ENCODE measurements at places on chromosomes 4 and X.

DNA sequence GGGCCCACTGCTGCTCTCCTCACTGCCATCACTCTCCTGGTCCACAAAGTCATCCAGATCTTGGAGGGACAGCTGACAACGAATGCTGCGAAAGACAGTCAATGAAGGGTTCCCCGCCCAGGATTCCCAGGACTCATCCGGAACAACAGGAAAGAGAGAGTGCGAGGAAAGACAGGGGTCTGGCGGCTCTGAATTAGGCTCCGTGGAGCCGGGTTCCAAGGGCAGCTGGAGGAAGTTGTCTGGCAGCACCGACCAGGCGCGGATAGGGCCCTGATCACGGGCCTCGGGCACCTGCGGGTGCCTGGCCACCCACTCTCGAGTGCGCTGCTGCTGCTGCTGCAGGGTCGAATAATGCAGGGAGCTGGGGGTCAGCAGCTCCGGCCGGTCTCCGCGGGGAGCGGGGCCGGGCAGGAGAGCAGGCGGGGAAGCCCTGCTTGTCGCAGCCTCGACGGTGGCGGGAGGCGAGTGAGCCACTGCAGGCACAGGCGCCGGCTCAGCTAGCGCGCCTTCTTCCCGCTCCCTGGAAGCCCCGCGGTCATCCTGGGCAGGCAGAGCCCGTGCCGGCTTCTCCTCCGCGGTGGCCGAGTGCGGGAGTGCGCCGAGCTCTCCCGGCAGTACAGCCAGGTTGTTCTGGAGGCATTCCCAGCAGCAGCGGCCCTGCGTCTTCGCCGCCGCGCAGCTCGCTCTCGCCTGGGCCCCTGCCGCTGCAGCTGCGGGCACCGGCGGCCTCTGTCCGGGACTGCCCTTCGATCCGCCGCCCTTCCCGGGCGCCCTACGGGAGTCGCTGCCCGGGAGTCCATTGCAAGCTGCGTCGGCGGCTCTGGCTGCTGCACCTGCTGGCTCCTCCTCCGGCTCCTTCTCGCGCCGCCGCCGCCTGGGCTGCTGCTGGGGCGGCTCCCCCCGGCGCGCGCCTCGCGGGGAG is 1.1 kb downstream of the SOWAHB start:
- DNase-seq: peak; percentile 68

GRCh38 chr4:84492737-84493091 is 6.4 kb downstream of the NKX6-1 start:
- no peak for DNase-seq

DNA sequence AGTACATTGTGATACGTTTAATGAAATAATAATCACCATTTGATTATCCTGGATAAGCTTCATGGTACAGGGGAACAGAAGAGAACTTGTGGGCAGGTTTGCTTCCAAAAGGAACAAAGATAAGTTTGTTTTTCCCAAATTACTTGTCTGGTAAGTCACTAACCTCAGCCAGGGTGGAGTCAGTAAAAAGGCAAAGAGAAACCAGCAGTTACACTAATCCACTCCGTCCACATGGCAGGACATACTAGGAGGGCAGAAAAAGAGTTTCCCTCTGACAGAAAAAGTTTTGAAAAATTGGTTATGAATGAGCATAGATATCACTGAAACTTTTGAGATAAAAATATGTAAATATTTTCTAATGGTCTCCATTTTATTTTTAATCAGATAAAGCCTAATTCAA is 285.9 kb downstream of the IL15 start:
- DNase-seq: no peak

DNA sequence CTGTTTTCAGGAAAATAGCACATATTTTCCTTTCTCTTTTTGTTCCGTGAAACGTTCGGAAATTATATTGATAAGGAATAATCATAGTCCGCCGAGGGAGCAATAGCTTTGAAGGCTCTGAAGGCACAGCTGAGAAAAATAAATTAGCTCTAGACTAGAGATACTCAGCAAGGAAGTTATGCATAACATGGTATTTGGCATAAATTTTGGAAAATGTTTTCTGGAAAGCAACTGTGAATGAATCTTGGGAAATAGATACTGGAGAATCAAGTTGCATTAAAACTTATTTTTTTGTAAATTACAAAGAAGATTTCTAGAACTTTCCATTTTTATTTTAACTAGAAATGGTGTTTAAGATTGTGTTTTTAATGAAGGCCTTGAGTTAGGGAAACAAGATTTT is 92.4 kb downstream of the HPRT1 start:
- no peak for DNase-seq

- DNase-seq: peak; percentile 46
Measured at GRCh38 chrX:123959281-123960063, 2.0 kb upstream of the STAG2 start.

GRCh38 chrX:48938721-48939425 is 18.5 kb downstream of the OTUD5 start:
- no peak for DNase-seq

- DNase-seq: no peak
Measured at GRCh38 chrX:97846718-97847237, 963.1 kb downstream of the RPA4 start.

GRCh38 chr4:188160406-188160805 is 21.2 kb downstream of the TRIML1 start:
- no peak for DNase-seq

DNA sequence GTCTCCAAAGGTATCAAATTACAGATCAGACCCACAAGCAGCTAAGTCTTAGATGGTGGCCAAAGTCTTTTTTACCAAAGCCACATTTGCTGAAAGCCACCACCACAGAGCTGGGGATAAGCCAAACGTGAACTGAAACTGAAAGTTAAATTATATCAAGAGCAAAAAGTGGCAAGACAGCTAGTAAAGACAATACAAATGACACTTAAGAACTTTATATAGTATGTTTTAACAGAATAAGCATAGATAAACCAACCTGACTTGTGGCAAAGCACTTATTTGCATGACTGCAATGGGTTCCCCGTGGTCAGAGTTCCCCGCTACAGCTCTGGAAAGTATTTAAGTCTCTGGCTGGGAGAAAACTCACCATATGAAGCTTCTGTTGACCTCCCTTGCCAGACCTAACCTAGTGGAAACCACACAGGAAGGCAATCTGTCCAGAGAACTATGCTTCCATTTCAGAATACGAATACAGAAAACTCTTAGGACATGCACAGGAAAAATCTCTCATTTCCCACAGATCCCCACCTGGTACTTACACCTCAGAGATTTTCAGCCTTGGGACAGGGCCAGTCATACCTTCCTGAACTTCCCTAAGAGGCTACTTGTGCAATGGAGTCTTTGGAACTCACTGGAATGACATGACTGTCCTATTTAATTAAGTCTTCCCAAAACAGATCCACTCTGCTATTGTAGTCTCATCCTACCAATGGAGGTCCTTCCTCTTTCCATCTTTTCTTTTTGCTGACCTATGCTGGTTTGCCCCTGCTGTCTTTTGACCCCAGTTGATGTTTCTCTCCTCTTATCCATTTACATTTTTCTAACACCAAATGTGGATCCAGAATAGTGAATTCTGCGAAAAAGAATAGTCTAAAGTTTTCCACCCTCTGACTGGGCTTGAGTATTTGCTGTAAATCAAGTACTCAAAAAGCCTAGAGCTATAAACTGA is 225.1 kb downstream of the NR3C2 start:
- DNase-seq: no peak

GRCh38 chrX:97070346-97070745 is 186.6 kb downstream of the RPA4 start:
- DNase-seq: no peak

- DNase-seq: peak; percentile 52
Measured at GRCh38 chr4:152936446-152937335, 568 bp downstream of the FHDC1 start.

DNA sequence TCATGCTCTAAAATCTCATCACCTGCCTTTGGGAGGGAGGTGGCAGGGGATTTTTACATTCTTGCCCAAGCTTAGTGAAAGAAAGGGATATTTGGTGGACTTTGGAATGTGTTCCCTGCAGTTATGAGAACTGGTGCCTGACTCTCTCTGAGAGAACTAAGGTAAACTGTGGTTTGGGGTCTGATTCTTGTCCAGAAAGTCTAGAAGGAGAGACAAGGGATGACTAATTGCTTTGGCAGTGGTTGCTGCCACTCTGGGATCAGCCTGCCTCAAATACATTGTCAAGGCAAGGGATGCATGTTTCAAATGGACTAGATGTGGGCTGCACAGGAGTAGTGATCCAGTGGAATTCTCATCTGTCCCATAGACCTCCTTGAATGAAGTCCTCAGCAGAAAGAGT is 115.2 kb downstream of the DDIT4L start:
- no peak for DNase-seq

DNA sequence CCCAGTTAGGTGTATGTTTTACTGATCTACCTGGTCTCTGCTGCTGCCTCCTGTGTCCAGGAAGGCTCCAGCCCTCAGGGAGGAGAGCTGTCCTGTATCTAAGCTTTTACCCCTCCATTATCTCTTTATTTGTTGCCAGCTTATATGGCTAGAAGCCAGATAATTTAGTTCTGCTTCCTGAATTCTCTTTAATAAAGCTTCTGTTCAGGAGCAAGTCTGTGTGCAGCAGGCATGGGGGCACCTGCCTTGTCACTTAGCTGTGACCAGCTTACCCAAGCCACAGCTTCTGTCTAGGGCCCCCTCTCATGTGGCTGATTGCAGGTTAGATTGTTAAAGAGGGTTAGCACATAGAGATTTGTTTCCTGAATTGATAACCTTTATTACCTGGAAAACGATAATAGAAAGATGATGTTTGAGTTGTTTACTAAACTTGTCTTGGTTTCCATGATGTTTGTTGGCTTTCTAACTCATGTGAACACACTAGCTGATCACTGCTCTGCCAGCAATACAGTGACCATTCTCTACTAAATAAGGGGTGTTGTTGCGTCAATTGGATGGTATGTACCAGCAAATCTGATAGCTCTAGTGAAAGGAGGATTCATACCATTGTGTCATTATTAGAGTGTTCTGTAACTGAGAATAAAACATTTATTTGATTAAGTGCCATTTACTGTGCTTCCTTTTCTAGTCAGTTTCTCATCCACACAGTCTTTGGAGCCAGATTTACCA is 189.8 kb upstream of the ANK2 start:
- no peak for DNase-seq

DNA sequence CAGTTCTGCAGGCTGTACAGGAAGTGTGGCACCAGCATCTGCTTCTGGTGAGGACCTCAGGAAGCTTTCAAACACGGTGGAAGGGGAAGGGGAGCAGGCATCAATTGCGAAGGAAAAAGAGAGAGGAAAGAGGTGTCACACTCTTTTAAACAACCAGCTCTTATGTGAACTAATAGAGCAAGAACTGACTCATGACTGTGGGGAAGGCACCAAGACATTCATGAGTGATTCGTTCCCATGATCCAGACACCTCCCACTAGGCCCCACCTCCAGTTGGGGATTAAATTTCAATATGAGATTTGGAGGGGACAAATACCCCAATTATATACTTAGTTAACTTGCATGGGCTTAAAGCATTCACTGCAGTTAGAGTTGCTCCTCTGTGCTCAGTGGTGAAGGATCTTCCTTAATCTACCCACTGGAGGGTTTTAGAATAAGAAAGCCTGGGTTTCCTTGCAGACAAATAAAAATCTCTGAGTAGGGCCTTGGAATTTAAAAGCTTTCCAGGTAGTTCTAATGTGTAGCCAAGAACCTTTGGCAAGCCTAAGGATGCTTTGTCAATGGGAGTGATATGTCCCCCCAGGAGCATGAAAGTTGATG is 60.0 kb downstream of the SYNPO2 start:
- DNase-seq: no peak

GRCh38 chr4:112448306-112449132 is 67.5 kb downstream of the NEUROG2 start:
- DNase-seq: no peak

- DNase-seq: no peak
Measured at GRCh38 chr4:74504212-74504611, 59.3 kb downstream of the AREG start.

- peak; percentile 75 for DNase-seq
Measured at GRCh38 chr4:128844931-128845330, 35.4 kb downstream of the JADE1 start.

DNA sequence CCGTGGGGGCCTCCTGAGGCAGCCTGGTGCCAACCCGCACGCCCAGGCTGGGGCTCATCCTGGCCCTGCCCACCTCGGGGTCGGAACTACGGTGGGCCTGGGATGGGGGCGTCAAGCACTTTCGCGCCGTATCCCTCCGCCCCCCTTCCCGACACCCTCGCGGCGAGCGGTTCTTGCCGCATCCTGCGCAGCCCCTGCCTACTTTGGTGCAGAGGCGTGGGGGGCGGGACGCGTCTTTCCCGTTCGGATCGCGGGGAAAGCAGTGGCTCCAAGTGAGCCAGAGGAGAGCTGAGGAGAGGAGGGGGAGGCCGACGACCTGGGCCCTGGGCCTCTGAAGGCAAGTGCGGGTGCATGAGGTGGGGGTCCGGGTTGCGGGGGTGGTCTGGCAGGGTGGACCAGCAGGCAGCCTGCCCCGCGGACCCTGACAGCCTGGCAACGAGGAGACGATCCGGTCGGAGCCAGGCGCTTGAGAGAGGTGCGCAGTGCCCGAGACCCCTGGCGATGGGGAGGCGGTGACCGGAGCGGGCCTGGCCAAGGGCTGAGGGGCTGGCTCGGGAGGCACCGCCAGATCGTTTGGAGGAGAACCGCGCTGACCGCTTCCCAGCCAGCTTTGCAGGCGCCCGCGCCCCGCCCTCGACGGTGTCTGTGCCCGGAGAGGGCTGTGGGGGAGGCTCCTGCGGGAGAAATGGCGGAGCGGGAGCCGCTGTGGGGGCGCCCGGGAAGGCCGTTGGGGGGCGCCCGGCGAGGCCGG is at the start of gene GPRASP2:
Gene GPRASP2, plus strand, starts transcription at position 233 of the 751 bp plus-strand sequence. CDS start 2,422 bp downstream, outside the sequence.
- DNase-seq: peak; percentile 54

DNA sequence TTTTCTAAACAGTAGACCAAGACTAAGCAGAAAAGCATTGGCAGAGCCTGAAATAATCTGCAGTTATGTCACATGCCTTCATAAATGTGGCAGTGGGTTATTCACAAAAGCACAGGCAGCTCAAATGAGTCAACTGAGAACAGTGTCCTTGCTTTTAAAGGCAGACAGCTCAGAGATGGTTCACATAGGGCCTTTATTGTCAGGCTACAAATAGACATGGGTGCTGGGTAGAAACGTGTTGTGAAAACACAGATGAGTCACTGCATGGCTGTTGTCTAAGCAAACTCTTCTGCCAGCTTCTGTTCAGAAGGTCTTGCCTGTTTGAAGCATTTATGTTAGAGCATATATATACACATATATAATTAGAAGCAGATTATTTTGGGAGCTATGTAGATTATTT is 118.0 kb downstream of the SLC4A4 start:
- no peak for DNase-seq

DNA sequence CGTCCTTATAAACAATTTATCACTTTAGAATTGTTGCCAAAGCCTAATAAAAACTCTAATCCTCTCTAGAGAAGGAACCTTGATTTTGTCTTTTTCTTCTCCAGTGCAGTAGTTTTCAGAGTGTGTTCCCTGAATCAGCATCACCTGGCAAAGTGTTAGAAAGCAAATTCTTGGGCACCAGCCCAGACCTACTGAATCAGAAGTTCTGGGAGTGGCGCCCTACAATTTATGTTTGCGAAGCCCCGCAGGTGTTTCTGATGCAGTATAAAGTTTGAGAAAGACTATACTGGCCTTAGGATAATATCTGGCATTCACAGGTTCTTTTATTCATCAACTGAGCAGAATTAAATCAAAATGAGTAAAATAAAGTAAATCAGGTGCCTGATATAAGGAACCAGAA is 645.8 kb upstream of the ATOH1 start:
- DNase-seq: peak; percentile 88

GRCh38 chr4:20273793-20274192 is 22.1 kb downstream of the SLIT2 start:
- DNase-seq: no peak

GRCh38 chr4:187555174-187555573 is 440.4 kb upstream of the ZFP42 start:
- no peak for DNase-seq

GRCh38 chrX:470686-471085 is 84.0 kb upstream of the PPP2R3B start:
- no peak for DNase-seq

Measured in thyroid gland (tissue), 4 donors.